ENCODE measurements at places on chromosomes 6 and 20.

DNA sequence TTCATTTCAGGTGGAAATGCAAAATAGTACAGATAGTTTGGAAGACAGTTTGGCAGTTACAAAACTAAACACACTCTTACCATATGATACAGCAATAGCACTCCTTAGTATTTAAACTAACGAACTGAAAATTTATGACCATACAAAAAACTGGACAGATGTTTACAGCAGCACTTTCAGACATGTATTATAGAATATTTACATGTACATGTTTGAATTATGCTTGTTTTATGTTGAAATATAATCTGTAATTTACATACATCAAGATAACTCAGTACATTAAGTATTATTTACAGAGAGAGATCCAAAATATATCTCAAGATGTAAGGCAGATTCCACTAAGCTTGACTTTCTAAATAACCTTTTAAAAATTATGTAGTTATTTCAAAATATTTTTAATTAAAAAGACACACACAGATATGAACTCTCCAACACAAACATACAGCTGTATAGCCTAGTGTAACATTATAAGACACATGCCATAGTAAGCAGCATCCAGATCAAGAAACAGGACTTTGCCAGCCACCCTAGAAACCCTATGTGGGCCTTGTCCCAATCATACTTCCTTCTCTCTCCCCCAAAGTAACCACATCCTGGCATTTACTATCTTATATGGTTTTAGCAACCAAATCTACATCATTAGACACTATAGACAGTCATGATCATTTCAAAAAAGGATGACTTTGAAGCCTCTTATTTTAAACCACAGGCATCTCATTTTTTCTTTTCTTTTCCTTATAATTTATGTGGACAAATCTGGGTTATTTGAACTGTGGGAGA is 82.2 kb downstream of the MAN1A1 start:
- DNase-seq = no peak

- no peak for DNase-seq
Observed at GRCh38 chr6:134177236-134177635, 124.8 kb upstream of the SLC2A12 start.

- no peak for DNase-seq
Observed at GRCh38 chr20:60299951-60300350, 341.7 kb downstream of the CDH26 start.

- no peak for DNase-seq
Observed at GRCh38 chr6:123580331-123580730, 56.4 kb downstream of the TRDN start.

- DNase-seq = no peak
Observed at GRCh38 chr6:92169506-92169905, 1249.9 kb downstream of the EPHA7 start.

GRCh38 chr20:11891776-11892545 is 25.7 kb upstream of the BTBD3 start:
- no peak for DNase-seq

DNA sequence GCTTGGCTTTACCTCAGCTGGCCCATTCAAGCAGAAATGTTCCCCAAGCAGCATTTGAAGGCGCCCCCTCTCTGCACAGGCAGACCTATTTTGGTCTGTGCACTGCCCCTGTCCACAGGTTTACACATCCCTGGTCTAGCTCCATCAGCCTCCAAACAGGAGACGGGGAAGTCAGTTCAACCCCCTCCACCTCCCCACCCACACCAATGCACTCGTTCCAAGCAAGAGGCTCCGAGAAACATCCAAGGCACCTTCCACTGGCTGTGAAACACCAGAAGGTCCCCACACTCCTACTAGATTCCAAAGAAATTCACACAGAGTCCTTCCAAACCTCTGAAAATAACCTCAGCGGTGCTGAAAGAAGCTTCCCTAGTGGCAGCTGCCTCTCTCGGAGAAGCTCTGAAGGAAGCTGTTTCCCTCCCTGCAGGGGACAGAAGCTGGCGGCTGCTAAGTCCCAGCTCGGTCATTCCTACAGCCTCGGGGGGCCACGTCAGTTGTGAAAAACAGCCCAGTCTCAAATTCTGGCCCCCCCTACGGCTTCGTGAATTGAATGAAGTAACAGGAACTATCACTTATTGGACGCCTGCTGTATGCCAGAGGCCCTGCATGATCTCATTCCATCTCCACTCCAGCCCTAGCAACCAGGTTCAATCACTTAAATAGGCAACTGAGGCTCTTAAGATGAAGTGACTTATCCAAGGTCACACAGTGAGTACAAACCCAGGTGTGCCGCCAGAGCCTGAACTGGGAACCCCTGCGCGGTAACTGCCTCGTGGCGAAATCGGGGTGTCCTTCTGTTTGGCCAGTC is 815 bp downstream of the SPATA2 start:
- DNase-seq = no peak

DNA sequence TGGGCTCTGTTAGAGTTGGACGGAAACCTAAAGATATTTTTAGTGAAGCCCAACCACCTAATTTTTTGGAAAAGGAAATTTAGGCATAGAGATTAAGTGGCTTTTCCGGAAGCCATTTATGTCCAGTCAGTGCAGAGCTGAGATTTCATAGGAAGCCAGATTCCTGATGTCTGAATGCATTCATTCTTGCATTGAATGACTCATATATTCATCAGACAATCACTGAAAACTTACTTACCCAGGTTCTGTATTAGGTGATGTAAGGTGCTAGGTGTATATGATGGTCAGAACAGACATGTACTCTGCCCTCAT is 4.1 kb downstream of the SH3BGRL2 start:
- no peak for DNase-seq

- no peak for DNase-seq
Observed at GRCh38 chr20:19916531-19917485, 100.4 kb upstream of the NAA20 start.

- no peak for DNase-seq
Observed at GRCh38 chr6:19905584-19905983, 68.4 kb downstream of the ID4 start.

- DNase-seq = no peak
Observed at GRCh38 chr20:57317789-57318371, 11.7 kb upstream of the SPO11 start.

GRCh38 chr20:58837717-58838116 is 13.0 kb downstream of the GNAS-AS1 start:
- DNase-seq = no peak

DNA sequence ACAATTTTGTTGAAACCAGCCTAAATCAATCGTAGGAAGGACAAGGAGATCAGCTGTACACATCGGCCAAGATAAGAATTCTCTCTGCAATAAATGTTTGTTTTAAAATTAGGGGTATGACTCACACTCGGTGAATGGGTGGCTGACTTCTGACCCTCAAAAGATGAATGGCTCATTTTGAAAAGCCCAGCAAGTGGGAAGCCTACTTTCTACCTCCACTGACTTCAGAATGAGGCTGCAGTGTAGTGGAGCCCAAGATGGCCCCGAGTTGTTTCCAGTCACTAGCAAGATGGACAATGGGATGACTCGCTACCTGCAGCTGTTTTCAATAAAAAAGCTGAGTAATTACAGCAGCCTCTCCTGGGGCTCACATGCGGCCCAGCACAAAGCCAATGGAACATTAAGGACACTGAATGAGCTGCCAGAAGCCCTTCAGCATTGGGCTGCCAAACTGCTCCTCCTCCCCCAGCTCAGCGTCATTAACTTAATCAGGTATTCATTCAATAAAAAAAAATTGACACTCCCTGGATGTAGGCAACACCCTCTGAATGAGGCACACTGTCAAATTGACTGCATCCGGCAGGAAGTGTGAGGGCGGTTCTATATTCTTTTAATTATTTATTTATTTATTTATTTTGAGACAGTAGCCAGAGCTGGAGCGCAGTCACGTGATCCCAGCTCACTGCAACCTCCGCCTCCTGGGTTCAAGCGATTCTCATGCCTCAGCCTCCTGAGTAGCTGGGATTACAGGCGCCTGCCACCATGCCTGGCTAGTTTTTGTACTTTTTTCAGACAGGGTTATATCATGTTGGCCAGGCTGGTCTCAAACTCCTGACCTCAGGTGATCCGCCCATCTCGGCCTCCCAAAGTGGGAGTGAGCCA is 107.3 kb downstream of the GMPR start:
- DNase-seq = no peak

GRCh38 chr6:115838763-115839401 is 221.8 kb downstream of the FRK start:
- DNase-seq = no peak

- DNase-seq = no peak
Observed at GRCh38 chr6:73123632-73124329, 101.5 kb downstream of the KHDC1L start.

GRCh38 chr6:107670792-107671199 is 153.3 kb downstream of the SCML4 start:
- no peak for DNase-seq

DNA sequence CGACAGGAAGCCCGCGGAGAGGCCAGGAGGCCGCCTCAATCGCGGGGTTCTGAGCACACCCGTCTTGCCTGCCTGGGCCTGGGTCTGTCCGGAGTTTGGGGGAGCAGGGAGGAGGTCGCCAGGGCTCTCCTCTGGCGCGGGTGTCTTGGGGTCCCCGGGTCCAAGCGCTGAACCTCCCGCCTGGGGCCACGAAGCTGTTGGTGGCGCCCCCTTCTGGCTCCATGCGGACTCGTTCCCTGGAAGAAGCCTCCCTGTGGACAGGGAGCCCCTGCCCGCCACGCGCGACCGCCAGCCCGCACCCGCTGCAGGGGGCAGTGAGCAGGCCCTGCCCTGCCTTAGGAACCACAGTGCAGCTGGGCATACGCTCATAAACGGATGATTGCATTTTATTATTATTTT is 44.7 kb downstream of the MCUR1 start:
- DNase-seq = no peak

DNA sequence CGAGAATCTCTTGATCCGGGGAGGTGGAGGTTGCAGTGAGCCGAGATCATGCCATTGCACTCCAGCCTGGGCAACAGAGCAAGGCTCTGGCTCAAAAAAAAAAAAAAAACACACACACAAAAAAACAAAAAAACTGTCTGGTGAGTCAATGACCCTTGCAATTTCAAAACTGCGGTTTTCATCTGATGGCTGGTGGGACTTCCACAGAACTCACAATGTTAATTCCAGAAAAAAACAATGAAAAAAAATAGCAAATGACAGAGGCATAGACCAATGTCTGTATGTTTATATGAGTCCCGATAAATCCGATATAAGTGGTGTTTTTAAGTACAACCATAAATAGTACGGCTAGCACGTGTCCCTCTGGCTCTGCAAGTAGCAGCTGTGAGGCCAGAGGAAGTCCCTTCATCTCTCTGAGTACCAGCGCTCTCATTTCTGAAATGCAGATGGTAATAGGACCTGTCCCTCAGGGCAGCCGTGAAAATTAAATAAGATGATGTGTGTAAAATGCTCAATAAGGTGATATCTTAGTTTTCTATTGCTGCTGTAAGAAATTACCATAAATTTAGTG is 21.9 kb upstream of the PTPN1 start:
- DNase-seq = no peak

GRCh38 chr6:37016995-37017394 is 11.5 kb downstream of the FGD2 start:
- DNase-seq = no peak

DNA sequence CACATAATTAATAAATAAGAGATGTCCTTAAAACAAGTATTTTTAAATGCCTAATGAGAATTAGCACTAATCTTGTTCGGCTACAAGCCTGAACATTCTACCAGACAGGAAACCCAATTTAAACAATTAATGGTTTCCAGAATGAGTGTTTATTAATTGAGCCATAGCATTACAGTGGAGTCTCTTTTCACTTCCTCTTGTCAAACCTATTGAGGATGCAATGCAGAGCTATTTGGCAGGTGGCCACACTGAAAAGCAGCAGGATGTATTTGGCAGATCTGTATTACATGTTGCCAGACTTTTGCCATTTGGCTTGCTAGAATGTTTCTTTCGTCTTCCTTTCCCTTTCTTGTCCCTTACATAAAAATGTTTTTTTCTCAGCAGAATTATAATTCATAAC is 475.2 kb upstream of the MARCKS start:
- DNase-seq = peak; percentile 64

GRCh38 chr6:109304284-109305015 is 77.8 kb downstream of the CD164 start:
- DNase-seq = no peak

GRCh38 chr6:3252861-3253596 is 5.7 kb upstream of the PSMG4 start:
- DNase-seq = no peak
